ENCODE measurements at places on chromosomes 16 and 17. TPM values are rescaled to one million over a fixed set of nuclear protein-coding genes. Genes with fewer than 3 reads are reported as not detected.

DNA sequence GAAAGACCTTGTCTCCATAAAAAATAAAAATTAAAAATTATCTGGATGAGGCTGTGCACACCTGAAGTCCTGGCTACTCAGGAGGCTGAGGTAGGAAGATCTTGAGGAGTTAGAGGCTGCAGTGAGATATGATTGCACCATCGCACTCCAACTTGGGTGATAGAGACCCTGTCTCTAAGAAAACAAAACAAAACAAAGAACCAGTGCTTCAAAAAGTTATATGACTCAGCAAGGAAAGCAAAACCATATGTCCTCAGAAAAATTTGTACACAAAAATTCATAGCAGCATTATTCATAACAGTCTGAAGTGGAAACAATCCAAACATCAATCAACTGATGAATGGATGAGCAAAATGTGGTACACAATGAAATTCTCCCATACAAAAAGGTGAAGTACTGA is 48.9 kb downstream of the SLFN5 start:
- H3K4me1 ChIP-seq, result peaks cover 9% of the 10 kb centered on the region
- no peak for DNase-seq
- no peak overlapping the region for H3K4me3 ChIP-seq
- H3K27ac ChIP-seq, result no peak overlapping the region
- H3K36me3 ChIP-seq, result no peaks in the 10 kb centered on the region
- peaks cover 10% of the 10 kb centered on the region for H3K27me3 ChIP-seq

GRCh38 chr16:5639531-5639930 is 541.9 kb upstream of the EEF2KMT start:
- no peak overlapping the region for H3K27ac ChIP-seq
- no peak overlapping the region for H3K4me3 ChIP-seq
- H3K36me3 ChIP-seq, result no peaks in the 10 kb centered on the region
- H3K27me3 ChIP-seq, result no peaks in the 10 kb centered on the region

DNA sequence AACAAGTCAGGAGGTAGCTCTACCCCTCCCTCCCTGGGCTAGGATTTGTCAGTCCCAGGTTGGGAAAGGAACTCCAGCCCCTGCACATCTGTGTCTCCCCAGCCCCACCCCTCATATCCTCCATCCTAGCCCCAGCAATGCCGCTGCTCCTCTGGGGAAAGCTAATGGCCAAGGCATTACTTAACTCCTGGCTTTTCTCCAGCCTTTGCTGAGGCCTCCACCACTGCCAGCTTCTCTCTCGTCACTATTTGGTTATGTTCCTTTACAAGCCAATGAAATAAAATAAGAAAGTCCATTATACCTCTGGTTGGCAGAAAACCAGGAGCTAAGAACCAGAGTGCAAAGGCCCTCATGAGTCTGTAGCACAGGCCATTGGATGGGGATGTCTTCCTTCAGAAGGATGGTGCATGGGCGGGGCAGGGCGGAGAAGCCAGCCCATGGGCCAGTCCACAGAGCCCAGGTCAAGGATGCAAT is 171.0 kb downstream of the CCDC182 start:
- H3K27me3 ChIP-seq, result no peaks in the 10 kb centered on the region
- peaks cover 23% of the 10 kb centered on the region for H3K4me1 ChIP-seq
- H3K4me3 ChIP-seq, result no peak overlapping the region
- no peak overlapping the region for H3K27ac ChIP-seq
- no peak for DNase-seq
- no peaks in the 10 kb centered on the region for H3K36me3 ChIP-seq

DNA sequence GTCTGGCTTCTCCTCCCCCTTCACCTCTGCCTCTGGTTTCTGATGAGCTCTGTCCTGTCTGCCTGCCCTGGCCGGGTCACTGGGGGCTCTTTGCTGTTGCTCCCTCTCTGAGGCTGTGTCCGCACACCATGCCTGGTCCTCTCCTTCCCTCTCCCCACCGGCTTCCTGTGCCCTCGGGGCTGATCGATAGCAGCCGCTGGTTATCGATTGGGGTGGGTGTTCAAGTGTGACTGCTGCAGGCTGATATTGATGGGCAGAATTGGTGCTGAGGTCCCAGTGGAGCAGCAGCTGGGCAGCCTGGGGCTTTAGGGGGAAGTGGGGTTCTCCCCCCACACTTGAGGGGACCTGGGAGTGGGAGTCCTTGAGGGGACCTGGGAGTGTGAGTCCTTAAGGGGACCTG is 16.4 kb downstream of the MRM1 start:
- H3K27ac ChIP-seq, result no peak overlapping the region
- H3K4me1 ChIP-seq, result no peaks in the 10 kb centered on the region
- H3K36me3 ChIP-seq, result no peaks in the 10 kb centered on the region
- no peaks in the 10 kb centered on the region for H3K27me3 ChIP-seq
- H3K4me3 ChIP-seq, result no peak overlapping the region

The MYL4 gene
- polyA plus RNA-seq, result not detected

The ABCA8 gene
- polyA plus RNA-seq, result not detected

The SMIM36 gene
- polyA plus RNA-seq, result not detected

Data from CD14-positive monocyte (primary cell).